ENCODE measurements at places on chromosomes 3 and 15. TPM values are rescaled to one million over a fixed set of nuclear protein-coding genes. Genes with fewer than 3 reads are reported as not detected.

Gene TM4SF1
- total RNA-seq = 630 TPM

Gene GOLGA8M
- total RNA-seq = 1.0 TPM

Gene OR5K2
- not detected for total RNA-seq

Gene ATP2B2
- total RNA-seq = not detected

Gene TMEM40
- total RNA-seq = not detected

Gene SYNPR
- not detected for total RNA-seq

Gene CHRFAM7A
- total RNA-seq = 4.3 TPM

Gene ANKUB1
- not detected for total RNA-seq

Gene SPATA12
- not detected for total RNA-seq

Gene ICE2
- total RNA-seq = 52.9 TPM

Gene ECE2
- not detected for total RNA-seq

Gene PLA2G4B
- total RNA-seq = 0.32 TPM

Gene ADAMTS9
- 4.6 TPM for total RNA-seq

Gene TMEM44
- 15.7 TPM for total RNA-seq

Gene DPPA4
- total RNA-seq = not detected

Gene SLCO2A1
- not detected for total RNA-seq

Gene ADAMTS17
- 5.0 TPM for total RNA-seq

Gene TMEM45A
- 99.8 TPM for total RNA-seq

Gene ITIH1
- total RNA-seq = not detected
